ENCODE measurements at places on chromosomes 16 and 17.

- no peak for DNase-seq
These were observed 16.1 kb upstream of the MTSS2 start for GRCh38 chr16:70701998-70702397.

- DNase-seq = no peak
These were observed 8.6 kb upstream of the MYLK3 start for GRCh38 chr16:46756772-46757171.

GRCh38 chr17:15409721-15410250 is 57.6 kb downstream of the CDRT4 start:
- peak; percentile 83 for DNase-seq

- DNase-seq = peak; percentile 4
These were observed 95.6 kb downstream of the PGS1 start for GRCh38 chr17:78473951-78474613.

DNA sequence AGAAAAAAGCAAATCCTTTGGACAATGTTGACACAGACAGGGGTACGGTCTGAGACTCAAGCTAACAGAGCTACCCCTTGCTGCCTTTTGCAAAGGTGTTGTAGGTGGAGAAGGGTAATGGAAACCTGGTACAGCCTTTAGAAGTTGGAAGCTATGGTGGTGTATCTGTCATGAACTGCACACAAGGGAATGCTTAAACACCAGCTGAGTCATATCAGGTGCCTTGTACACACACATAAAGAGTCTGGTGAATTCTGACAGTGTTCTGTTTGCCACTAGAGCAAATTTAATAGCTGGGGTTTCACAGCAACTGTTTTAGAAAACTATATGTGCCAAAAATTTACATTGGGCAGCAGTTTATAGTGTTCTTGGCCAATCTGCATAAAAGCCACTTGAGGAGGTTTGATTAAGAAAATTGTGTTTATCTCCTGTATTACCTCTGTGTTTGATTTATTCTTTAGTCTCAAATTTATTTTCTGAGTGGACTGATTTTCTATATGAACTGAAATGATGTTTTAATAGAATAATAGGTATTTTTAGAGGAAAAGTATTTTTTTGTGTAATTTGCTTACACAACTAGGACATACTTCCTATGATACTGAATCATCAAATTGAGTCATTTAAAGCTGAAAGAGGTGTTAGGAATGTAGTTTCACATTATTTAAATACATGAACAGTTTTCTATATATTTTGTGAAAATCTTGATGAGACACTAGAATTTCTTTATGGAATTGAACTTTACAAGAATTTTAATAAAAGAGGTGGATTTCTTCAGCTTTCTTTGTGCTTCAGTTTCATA is 136.9 kb downstream of the MAP2K6 start:
- no peak for DNase-seq

DNA sequence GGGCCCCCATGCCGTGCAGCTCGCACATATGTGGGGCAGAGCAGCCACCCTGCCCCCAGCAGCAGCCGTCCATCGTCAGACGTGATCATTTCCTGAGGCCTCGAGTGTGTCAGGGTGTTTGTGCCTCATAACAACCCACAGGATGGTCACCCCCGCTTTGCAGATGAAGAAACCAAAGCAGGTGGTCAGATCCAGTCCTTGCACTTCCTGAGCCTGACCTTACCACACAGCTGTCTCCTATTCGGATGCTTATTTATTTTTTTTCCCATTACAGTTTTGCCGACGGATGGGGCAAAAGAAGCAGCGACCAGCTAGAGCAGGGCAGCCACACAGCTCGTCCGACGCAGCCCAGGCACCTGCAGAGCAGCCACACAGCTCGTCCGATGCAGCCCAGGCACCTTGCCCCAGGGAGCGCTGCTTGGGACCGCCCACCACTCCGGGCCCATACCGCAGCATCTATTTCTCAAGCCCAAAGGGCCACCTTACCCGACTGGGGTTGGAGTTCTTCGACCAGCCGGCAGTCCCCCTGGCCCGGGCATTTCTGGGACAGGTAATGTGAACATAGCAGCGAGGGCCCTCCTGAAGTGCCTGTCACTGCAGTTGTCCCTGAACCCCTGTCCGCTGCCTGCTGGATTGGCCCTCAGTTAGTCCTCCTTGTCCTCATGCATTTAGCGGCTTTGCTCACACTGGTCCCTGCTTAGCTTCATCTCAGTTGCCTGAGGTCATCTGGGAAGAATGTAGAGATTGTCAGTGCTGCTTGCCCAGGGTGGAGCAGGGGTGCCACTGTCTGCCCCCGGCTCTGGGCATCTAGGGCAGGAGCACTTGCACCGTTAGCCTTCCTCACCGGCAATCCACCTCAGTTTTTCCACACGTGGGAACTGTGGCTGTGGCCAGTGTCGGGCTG is 1.4 kb downstream of the MPG start:
- DNase-seq = peak; percentile 9

DNA sequence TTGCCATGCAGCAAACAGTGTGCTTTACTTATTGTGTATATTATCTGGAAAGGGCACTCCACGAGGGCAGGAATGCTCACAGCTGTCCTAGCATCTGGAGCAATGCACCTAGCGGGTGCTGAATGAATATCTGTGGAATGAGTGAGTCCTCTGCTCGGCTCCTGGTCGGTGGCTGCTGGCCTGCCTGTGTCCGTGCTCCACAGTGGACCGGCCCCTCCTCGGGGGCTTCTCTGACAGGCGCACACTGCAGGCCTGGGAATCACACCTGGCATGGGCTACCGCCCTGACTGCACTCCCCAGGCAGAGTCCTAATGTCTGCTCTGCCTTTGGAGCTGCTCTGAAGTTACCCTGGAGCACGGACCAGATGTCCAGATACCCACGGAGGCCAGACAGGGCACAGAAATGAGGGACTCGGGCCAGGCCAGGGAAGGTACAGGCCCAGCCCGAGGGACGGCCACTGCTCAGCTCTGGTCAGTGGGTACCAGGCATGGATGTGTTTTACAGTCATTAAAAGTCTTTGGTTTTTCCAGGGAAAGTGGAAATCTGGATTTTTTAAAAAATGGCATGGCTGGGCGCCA is 21.1 kb upstream of the AKTIP start:
- no peak for DNase-seq

DNA sequence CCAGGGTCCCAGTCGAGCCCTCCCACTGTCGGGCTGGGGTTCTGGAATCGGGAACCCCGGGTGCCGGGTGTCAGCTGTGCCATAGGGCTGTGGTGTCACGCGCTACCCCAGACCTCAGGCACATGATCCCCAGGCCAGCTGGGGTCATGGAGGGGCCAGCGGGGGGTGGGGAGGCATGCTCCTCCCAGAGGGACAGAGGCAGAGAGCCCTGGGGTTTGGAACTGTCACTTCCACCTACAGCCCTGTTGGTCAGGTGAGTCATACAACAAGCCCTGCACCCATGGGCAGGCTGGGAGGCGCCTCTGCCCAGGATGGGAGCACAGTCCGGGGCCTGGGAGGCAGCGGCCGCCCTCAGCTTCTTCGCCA is 63.0 kb downstream of the BAIAP2 start:
- DNase-seq = no peak

DNA sequence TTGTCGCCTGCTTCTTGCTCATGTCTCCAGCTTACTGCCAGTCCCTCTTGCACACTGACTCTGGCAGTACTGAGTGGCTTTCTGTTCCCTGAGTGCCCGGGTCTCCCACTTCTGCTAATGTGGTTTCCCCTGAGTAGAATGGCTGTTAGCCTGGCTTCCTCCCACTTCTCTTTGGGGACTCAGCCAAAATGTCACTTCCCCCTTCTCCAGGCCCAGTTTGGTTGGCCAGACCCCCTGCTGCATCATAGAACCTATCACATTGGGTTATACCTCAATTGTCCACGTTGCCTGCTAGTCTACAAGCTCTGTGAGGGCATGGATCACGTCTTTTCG is 304.4 kb downstream of the HS3ST3B1 start:
- DNase-seq = no peak

DNA sequence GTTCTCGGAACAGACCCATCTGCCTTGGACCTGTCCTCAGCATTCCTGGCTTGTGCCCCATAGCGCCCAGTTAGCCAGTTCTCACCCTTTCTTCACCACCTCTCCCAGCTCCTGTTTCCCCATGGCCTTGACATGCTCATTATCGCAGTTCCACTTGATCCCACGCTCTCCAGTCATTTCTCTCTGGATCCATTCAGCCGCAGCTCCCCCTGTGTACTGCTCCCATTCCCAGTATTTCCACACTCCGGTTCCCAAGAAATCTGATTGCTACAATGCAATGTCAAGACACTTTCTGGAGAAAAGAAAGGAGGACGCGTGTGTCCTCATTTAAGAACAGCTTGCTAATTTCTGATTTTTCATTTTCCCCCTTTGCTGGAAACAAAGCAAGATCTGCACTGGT is 55.4 kb downstream of the TMEM186 start:
- DNase-seq = no peak

DNA sequence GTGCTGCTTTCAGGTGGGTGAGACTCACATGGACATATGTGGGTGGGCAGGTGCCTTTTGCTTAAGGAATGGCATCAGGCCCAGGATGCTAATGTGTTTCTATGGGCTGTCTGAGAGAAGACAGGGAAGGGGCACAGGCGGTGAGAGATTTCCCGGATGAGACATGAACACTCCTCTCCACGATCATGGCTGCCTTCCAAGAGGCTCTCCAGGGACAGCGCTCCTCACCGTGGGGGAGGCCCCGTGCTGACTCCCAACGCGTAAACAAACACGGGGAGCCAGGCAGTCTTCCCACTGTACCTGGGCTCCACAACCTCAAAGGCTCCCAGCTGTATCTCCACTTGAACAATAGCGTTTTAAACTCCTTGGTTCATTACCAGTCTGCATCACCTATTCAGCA is 42.8 kb downstream of the CDK5R1 start:
- peak; percentile 28 for DNase-seq

GRCh38 chr17:73093286-73093685 is 798 bp upstream of the SLC39A11 start:
- DNase-seq = no peak

- no peak for DNase-seq
These were observed 477 bp downstream of the MTHFSD start for GRCh38 chr16:86554599-86554916.

DNA sequence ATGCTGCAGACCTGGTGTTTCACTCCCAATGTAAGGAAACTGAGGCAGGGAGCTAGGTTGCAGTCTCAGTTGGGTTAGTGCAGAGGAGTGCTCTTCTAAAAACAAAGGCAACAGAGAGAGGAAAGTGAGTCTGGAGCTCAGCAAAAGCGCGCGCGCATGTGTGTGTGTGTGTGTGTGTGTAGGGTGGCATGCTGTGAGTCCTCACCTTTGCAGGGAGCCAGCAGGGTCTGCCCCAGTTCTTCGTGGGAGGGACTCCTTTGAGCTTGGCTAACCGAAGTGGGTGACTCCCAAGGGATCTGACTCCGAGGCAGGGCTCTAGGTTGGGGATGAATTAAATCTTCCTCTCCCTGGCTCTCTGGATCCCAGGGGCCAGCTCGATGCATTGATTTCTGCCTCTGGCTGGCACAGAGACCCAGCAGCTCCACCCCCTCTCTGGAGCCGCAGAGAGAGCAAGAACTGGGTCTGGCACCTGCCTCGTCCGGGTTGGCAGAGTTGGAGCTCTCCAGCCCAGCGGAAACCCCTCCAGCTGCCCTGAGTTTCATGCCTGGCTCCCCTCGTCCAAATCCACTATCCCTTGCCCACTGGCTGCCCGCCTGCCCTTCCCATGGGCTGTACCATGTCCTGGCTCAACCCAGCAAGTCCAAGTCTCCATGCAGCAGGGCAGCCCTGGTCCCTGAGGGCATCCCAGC is 1.3 kb upstream of the BTBD17 start:
- DNase-seq = no peak

DNA sequence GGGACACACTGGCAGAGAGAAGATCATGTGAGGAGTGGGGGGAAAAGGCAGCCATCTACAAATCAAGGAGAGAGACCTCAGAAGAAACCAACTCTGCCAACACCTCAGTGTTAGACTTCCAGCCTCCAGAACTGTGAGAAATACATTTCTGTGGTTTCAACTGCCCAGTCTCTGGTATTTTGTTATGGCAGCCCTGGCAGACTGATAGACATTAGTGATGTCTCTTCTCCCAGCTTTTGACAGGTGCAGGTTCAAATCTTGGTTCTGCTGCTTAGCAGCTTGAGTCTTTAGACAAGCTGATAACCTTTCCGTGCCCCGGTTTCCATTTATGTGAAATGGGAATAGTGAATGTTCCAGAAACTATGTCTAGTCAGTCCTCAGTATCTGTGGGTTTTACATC is 199.5 kb downstream of the SNX29 start:
- DNase-seq = no peak

GRCh38 chr16:13970708-13971422 is 50.9 kb downstream of the ERCC4 start:
- DNase-seq = no peak

GRCh38 chr17:28404007-28404406 is 2.0 kb downstream of the SLC46A1 start:
- DNase-seq = no peak

DNA sequence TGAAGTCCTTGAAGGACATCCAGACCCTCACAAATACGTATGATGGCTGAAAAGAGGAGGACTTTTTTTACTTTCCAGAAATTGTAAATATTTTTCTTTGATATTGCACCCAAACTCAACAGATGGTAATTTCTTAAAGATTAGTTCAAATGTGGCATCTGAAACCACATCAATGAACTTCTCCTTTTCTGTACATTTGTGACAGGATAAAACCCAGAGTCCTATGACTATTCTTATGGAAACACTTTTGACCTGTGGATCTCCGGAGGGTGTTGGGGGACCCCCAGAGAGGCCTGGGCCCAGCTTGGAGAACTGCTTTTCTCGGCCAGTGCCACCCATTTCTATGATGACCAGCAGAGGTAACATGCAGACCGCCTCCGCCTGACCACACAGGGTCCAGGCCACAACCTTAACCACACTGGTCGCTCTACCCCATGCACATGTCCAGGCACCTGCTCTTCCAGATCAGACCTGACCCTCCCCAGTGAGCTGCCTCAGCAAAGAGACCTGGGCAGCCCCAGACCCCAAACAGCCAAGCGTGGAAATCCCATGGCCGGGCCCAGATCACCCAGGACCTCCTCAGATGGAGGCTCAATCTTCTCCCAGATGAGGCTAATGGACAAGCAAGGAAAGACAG is 22.7 kb downstream of the RPH3AL start:
- DNase-seq = no peak

DNA sequence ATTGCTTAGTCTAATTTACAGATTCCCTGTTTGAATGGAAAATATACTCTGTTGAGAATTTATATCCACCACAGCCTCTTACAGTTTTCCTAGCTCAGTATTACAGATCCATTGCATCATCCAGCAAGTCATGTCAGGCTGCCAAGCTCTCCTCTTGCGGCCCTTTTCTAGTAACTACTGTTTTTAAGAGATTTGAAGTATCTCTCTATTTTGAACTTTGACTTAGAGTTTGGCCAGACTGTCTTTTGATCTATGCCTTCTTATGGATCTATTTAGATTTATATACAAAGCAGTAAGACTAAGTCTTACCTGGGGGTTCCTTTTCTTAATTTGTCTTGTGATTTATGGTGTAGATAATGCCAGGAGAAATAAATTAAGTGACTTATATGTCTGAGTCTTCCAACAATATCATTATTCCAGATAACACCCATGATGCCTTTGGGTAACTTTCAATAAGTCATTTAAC is 53.1 kb upstream of the ABCC11 start:
- DNase-seq = peak; percentile 94

Data from fibroblast of upper back skin (primary cell).